Liver (tissue), 10 donors: ENCODE measurements at places on chromosomes 16 and 17. TPM values are rescaled to one million over a fixed set of nuclear protein-coding genes. Genes with fewer than 3 reads are reported as not detected.

- no peaks in the 10 kb centered on the region for H3K36me3 ChIP-seq
- no peaks in the 10 kb centered on the region for H3K4me1 ChIP-seq
- H3K27ac ChIP-seq = no peak overlapping the region
- no peak overlapping the region for H3K4me3 ChIP-seq
Observed at GRCh38 chr16:76579277-76579922, 302.2 kb downstream of the CNTNAP4 start.

- no peaks in the 10 kb centered on the region for H3K4me1 ChIP-seq
- H3K27ac ChIP-seq = no peak overlapping the region
- DNase-seq = no peak
- H3K36me3 ChIP-seq = no peaks in the 10 kb centered on the region
- H3K27me3 ChIP-seq = no peaks in the 10 kb centered on the region
- H3K4me3 ChIP-seq = no peak overlapping the region
Observed at GRCh38 chr17:57463103-57463885, 207.0 kb downstream of the MSI2 start.

DNA sequence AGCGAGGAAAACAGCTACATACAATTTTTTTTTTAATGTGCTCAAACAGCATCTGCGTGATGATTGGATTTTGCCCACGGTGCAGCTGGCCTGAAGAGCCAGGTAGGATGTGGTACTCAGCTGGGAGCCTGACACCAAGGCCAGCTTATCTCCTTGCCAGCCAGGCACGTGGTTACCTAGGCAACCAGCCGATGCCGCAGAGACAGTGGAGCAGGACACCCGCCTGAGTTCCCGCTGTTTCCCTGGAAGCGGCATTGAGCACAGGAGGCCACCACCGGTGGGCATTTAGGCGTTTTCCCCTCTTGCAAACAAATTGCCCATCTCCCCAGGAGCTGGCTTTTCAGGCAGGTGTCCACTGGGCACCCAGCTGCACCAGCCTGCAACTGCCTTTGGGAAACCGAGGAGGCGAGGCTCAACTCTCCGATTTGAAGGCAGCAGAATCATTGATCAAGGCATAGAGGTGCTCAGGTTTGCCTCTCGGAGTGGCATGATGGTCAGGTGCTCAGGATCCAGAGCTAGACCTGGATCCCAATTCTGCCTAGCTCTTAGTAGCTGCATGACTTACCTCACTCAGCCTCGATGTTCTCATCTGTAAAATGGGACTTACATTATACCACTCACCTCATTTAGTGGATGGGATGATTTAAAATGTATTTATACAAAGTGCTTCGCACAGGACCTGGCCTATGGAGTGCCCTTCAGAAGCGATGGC, 137.5 kb upstream of the PLCG2 start:
- no peak overlapping the region for H3K4me3 ChIP-seq
- no peak for DNase-seq
- no peaks in the 10 kb centered on the region for H3K27me3 ChIP-seq
- no peak overlapping the region for H3K27ac ChIP-seq

Gene HID1
- 6.2 TPM for total RNA-seq

Gene P2RX1
- 0.75 TPM for total RNA-seq

Gene BRCA1
- 18.6 TPM for total RNA-seq

Gene MYH3
- total RNA-seq = 0.65 TPM

Gene COX11
- 46.7 TPM for total RNA-seq

- H3K27me3 ChIP-seq = no peaks in the 10 kb centered on the region
- H3K4me1 ChIP-seq = no peaks in the 10 kb centered on the region
- no peaks in the 10 kb centered on the region for H3K36me3 ChIP-seq
Observed at GRCh38 chr16:57567691-57568090, 25.2 kb downstream of the ADGRG5 start.

Gene ANKFN1
- not detected for total RNA-seq

DNA sequence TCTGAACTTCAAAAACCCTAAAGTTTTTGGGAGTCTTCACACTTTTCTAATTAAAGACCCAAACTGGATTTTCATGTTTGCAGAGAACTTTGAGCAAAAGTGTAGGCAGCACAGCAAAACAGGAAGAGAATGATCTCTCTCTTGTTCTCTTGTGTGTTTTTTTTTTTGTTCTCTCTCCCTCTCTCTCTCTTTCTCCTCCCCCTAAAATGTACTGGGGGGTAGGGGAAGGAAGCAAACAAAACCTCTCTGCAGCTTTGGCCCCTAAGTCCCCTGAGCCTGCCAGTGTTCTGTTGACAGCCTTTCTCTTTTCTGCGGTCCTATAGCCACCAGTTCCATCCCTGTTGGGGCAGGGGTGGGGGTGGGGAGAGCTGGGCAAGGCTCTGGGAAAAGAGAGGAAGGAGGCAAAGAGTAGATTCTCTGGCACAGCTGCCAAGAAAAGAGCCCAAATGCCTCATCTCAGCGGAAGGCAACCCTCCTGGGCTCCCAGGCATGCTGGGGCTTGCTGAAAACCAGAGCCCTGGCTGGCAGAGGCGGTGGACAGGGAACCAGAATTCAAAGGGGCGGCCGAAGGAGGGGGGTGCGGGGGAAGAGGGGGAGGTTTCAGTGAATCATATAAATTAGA, 295.3 kb downstream of the SOX9 start:
- H3K4me1 ChIP-seq = no peaks in the 10 kb centered on the region
- no peak overlapping the region for H3K4me3 ChIP-seq
- H3K27ac ChIP-seq = no peak overlapping the region
- H3K36me3 ChIP-seq = no peaks in the 10 kb centered on the region
- H3K27me3 ChIP-seq = no peaks in the 10 kb centered on the region

DNA sequence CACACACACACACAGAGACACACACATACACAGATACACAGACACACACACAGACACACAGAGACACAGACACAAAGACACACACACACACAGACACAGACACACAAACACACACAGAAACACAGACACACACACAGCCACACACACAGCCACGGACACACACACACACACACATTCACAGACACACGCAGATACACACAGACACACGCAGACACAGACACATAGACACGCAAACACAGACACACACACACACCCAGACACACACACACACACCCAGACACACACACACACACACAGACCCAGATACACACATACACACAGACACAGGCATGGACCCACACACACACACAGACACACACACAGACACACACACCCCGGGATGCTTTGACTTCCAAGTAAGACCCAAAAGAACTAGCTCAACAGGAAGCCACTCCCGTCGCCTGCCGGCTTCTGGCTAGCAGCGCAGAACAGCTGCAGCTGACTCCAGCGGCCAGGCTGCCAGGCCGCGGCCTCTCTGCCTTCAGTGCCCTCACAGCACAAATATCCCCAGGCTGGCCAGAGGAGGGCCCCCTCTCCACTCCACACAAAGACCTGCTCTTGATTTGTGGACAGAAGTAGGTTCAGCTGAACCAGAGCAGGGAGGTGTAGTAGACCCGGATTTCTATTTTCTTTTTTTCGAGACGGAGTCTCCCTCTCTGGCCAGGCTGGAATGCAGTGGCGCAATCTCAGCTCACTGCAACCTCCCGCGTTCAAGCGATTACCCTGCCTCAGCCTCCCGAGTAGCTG, 6.0 kb upstream of the CHRNE start:
- DNase-seq = peak; percentile 77
- H3K4me3 ChIP-seq = no peak overlapping the region
- H3K4me1 ChIP-seq = peaks cover 24% of the 10 kb centered on the region
- H3K27ac ChIP-seq = peak overlapping the region; percentile 35

Gene BAHCC1
- 3.2 TPM for total RNA-seq

Gene CLEC18A
- total RNA-seq = 1.0 TPM

DNA sequence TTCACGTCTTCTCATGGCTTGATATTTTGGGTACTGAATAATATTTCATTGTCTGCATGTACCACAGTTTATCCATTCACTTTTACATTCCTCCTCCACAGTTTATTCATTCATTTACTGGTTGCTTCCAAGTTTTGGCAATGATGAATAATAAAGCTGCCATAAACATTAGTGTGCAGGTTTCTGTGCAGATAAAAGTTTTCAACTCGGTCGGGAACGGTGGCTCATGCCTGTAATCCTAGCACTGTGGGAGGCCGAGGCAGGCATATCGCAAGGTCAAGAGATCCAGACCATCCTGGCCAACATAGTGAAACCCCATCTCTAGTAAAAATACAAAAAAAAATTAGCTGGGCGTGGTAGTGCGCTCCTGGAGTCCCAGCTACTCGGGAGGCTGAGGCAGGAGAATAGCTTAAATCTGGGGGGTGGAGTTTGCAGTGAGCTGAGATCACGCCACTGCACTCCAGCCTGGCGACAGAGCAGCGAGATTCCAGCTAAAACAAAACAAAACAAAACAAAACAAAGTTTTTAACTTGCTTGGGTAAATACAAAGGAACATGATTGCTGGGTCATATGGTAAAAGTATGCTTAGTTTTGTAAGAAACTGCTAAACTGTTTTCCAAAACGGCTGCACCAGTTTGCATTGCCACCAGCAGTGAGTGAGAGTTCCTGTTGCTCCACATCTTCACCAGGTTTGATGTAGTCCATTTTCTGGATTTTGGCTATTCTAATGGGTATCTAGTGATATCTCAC, 89.5 kb downstream of the WWP2 start:
- H3K27me3 ChIP-seq = no peaks in the 10 kb centered on the region
- no peak for DNase-seq
- H3K4me3 ChIP-seq = no peak overlapping the region
- H3K27ac ChIP-seq = no peak overlapping the region

Gene MYH11
- total RNA-seq = 33.7 TPM

Gene KRT15
- total RNA-seq = not detected

Gene CLEC10A
- 3.1 TPM for total RNA-seq

- no peak overlapping the region for H3K4me3 ChIP-seq
- no peaks in the 10 kb centered on the region for H3K36me3 ChIP-seq
- no peak overlapping the region for H3K27ac ChIP-seq
- no peak for DNase-seq
- no peaks in the 10 kb centered on the region for H3K27me3 ChIP-seq
- peaks cover 13% of the 10 kb centered on the region for H3K4me1 ChIP-seq
Observed at GRCh38 chr16:1073566-1074378, 1.2 kb downstream of the SSTR5 start.

GRCh38 chr16:16019488-16019887, 70.1 kb downstream of the ABCC1 start:
- no peaks in the 10 kb centered on the region for H3K27me3 ChIP-seq
- no peak overlapping the region for H3K27ac ChIP-seq
- DNase-seq = no peak
- peaks cover 4% of the 10 kb centered on the region for H3K4me1 ChIP-seq
- no peak overlapping the region for H3K4me3 ChIP-seq

GRCh38 chr17:27578718-27579085, 52.3 kb upstream of the LGALS9 start:
- no peak overlapping the region for H3K4me3 ChIP-seq
- H3K36me3 ChIP-seq = no peaks in the 10 kb centered on the region
- H3K27me3 ChIP-seq = no peaks in the 10 kb centered on the region
- no peak for DNase-seq
- no peak overlapping the region for H3K27ac ChIP-seq

GRCh38 chr16:74304835-74305176, 8.2 kb downstream of the PSMD7 start:
- H3K4me1 ChIP-seq = no peaks in the 10 kb centered on the region
- H3K4me3 ChIP-seq = no peak overlapping the region
- peaks cover 69% of the 10 kb centered on the region for H3K36me3 ChIP-seq
